ENCODE measurements at places on chromosomes 1 and 21.

DNA sequence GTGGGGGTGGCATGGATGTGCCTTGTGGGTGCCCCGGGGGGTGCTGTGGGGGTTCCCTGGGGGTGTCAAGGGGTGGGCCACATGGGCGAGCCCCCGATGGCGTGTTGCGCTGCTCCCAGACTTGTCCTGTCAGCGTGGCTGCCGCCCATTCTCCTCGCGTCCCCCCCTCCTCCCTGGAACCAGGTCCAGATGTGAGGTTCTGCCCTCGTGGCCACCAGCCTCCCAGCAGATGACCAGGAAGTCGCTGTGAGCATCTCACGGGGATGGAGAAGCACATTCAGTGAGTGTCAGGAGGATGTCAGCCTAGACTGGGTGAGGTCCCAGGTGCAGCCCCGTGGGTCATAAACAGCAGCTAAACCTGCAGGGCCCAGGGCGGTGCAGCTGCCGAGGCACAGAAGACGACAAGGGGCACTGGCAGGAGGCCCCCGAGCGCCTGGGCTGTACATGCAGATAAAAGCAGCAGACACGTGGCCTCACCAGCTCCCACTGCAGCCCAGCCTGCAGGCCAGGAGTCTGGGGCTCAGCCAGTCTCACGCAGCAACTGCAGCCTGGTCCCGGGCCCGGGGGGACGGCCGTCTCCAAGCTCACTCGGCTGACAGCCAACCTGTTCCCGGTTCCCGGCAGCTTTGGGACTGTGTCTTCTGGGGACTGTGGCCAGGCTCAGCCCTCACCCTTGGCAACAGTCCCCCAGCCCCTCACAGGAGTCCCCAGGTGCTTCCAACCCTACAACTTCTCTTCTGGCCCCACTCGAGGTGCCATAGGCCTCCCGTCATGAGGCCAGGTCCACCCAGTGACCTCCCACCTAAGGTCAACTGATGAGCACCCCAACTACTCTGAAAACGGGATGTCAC is 17.5 kb upstream of the COL6A2 start:
- no peak for DNase-seq

DNA sequence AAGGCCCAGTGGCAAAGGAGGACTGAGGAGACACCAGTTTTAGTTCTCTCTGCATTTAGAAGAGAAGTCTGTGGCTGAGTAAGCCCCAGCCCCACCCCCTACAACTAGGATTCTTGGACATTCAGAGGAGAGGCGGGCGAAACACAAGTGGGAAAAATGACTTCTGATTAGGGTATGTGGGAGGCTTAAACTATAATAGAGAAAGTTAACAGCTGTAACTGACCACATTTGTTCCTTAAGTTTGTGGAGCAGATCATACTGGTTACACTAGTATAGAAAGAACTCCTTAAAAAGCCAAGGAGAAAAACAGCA is 11.2 kb upstream of the TRIM33 start:
- DNase-seq = no peak

GRCh38 chr1:174764191-174764590 is 235.6 kb upstream of the CACYBP start:
- no peak for DNase-seq

GRCh38 chr1:198064181-198064580 is 92.6 kb upstream of the NEK7 start:
- DNase-seq = no peak
